Adrenal gland (tissue), 19 donors: ENCODE measurements at places on chromosomes 5 and 9.
A peak's percentile ranks its signal among the peaks of the same experiment; 100 is the strongest.

- no peak for DNase-seq
Observed at GRCh38 chr5:87411586-87411972, 1.2 kb downstream of the CCNH start.

- no peak for DNase-seq
Observed at GRCh38 chr5:69285448-69286116, 47.0 kb downstream of the CCDC125 start.

- no peak for DNase-seq
Observed at GRCh38 chr5:172540099-172540870, 86.0 kb upstream of the SH3PXD2B start.

- DNase-seq = no peak
Observed at GRCh38 chr9:21097817-21098216, 20.1 kb upstream of the IFNB1 start.

- no peak for DNase-seq
Observed at GRCh38 chr9:82957529-82958379, 105.2 kb downstream of the RASEF start.

DNA sequence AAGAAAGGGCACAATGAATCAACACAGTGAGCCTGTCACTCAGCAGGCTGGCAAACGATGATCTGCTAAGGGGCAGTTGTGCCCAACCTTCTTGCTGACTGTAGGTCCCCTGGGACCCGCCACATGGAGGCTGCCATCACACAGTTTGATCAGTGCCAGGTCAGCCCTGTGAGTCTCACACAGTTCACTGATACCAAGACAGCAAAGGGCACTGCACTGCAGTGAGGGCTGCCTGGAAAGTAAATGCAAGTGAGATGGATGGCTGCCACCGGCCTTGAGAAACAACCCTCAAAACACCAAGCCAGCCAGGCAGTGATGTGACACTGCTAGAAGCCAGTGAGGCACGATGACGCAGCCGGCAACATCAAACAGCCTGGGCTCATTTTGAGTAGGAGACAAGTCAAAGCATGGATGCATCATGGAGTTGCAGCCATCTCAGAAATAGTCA is 30.3 kb downstream of the FOXD1 start:
- DNase-seq = peak; percentile 23

DNA sequence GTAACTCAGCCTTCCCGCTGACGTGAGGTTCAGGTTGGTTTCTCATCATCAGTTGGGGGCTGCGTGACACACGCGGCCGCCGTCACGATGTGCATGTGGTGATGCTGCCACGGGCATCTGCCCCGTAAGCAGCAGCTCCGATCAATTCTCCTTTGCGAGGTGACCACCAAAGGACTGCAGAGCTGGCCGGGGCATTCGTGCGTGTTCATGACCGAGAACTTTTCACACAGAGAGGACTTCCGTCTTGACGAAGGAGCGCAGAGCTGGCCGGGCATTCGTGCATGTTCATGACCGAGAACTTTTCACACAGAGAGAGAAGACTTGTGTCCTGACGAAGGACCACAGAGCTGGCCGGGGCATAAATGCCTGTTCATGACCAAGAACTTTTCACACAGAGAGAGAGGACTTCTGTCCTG is 3.8 kb upstream of the LCN1 start:
- DNase-seq = no peak

DNA sequence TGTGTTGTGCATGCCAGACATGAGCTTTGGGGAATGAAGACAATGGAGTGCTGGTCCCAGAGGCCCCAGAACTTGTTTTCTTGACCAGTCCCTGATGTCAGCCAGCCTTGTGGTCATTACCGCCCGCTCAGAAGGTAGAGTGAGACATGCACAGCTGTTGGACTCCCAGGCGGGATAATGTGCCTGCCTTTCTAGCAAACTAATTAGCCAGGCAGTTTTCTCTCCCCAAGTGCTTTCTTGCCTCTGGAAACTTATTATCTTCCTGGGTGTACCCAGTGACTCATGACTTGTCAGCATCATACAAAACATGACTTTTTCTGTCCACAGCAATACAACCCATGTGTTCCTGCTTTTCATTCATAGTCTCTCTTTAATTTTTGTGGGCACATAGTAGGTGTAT is 131.1 kb downstream of the RMI1 start:
- DNase-seq = no peak

DNA sequence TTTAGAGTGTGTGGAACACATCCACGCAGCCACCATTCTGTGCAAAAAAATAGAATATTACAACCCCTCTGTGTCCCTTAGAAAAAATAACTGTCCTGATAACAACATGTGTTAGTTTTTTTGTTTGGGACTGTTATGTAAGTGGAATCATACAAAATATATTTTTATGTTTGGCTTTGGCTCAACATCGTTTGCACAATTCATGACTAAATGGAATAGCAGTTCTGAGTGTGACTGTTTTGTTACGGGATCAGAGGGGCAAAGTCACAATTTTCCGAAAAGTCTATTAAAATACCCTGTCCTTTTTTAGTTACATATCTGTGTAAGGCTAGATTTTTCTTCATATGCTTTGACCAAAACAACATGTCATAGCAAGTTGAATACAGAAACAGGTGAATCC is 12.8 kb downstream of the MTREX start:
- no peak for DNase-seq

GRCh38 chr9:19511694-19512093 is 102.9 kb downstream of the ACER2 start:
- no peak for DNase-seq

DNA sequence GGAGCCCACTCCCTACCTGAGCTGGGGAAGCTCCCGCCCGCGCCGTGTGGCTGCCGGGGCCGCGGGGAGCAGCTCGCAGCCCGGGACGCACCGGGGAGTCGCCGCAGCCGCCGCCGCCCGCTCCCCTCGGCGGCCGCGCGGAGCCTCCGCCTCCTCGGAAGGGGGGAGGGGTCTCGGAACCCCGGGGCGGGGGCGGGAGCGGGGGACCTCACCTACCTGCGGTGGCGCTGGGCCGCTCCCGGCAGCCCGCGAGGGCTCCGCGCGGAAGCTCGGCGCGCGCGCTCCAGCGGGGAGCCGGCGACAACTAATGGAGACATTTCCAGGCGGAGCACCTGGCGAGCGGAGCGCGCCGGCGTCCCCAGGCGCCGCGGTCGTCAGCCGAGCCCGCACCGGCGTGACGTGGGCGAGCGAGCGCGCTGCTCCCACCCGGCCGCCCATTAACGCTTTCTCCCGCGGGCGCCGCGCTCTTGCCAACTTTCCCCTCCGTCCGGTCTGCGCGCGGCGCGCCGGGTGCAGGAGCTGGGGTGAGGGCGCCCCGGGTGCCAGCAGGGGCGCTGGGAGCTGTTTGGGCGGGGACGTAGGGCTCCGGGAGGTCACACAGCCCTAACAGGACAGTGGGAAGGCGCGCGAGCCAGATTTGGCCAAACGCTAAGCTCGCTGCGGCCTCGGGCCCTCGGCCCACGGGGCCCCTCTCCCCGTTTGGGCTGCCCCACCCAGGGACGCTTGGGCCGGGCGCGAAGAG is 4.3 kb upstream of the IRX4 start:
- DNase-seq = no peak

- no peak for DNase-seq
Observed at GRCh38 chr5:132748522-132749000, 1.3 kb downstream of the CCNI2 start.
